ENCODE measurements at places on chromosomes 11 and 22. TPM values are rescaled to one million over a fixed set of nuclear protein-coding genes. Genes with fewer than 3 reads are reported as not detected.

DNA sequence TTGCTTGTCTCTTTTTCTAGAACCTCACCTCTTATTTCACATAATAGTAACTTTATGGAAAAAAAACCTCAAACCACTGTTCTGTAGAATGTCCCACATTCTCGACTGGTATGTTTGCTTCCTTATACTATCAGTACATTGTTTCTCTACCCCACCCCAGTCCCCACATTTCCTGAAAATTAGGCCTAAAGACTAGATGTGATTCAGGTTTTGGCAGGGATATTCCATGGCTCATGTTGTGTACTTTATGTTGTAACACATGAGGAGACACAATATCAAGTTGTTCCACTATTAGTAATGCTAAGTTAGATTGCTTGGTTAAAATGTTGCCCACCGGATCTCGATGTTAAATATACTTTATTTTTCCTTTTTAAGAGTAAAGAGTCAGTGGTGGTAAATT lies 34.7 kb downstream of the DDIAS start:
- no peak for DNase-seq
- H3K4me1 ChIP-seq: no peaks in the 10 kb centered on the region
- H3K36me3 ChIP-seq: peaks cover 22% of the 10 kb centered on the region
- no peak overlapping the region for H3K4me3 ChIP-seq
- H3K27ac ChIP-seq: no peak overlapping the region

SELENOM gene
- 16.3 TPM for total RNA-seq

- H3K4me3 ChIP-seq: no peak overlapping the region
- H3K4me1 ChIP-seq: peaks cover 29% of the 10 kb centered on the region
- peaks cover 98% of the 10 kb centered on the region for H3K27me3 ChIP-seq
- no peak overlapping the region for H3K27ac ChIP-seq
Measured at GRCh38 chr11:6284250-6284649, 24.6 kb downstream of the CCKBR start.

GRCh38 chr11:76787271-76787670 lies 4.1 kb downstream of the TSKU start:
- H3K4me3 ChIP-seq: no peak overlapping the region
- no peak for DNase-seq
- H3K27ac ChIP-seq: no peak overlapping the region
- H3K27me3 ChIP-seq: no peaks in the 10 kb centered on the region
- H3K36me3 ChIP-seq: peaks cover 27% of the 10 kb centered on the region

PIWIL4 gene
- total RNA-seq: 0.62 TPM

GRCh38 chr11:61754534-61755482 lies 2.4 kb downstream of the MYRF start:
- no peaks in the 10 kb centered on the region for H3K36me3 ChIP-seq
- no peak for DNase-seq
- peaks cover 22% of the 10 kb centered on the region for H3K4me1 ChIP-seq
- no peak overlapping the region for H3K27ac ChIP-seq
- H3K27me3 ChIP-seq: peaks cover 34% of the 10 kb centered on the region

DNA sequence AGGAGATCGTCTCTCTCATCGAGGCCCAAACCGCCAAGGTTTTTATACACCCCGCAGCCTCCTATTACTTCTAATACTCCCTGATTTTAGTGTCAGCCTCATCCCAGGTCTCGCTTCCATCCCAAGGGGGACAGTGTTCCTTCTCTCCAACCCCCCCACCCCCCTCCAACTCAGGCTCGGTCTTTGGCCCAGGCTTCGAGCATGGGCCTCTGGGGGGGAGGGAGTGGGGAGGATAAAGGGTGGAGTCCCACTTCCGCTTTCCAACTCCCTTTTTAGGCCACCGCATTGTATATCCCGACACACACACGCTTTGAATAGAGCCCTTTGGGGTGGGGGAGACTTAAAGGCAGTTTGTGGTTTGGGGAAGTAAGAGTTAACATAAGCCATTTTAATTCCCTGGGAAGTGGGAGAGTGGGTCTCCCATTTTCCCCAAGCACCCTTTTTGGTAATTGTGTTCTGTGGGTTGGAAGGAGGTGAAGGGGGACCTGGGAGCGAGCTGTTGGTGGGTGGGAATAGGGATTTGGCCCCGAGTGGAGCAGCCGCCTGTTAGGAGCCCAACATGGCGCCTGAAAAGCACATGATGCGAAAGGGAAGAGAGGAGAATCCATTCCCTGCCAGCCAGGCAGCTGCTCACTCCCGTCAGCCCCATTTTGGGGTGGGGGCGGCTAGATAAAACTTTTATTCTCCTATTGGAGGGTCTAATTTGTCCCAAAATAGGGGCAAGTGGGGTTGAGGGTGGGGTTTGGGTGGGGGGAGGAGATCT lies 844 bp downstream of the PCF11 start:
- H3K4me1 ChIP-seq: peaks cover 29% of the 10 kb centered on the region
- H3K27me3 ChIP-seq: no peaks in the 10 kb centered on the region
- peak overlapping the region; percentile 99 for H3K4me3 ChIP-seq
- peaks cover 26% of the 10 kb centered on the region for H3K36me3 ChIP-seq

TCN2 gene
- total RNA-seq: 34.7 TPM

Measured in WTC11 (cell line).